Activated naive CD4-positive, alpha-beta T cell treated with anti-CD3 and anti-CD28 coated beads for 36 hours (primary cell): ENCODE measurements at places on chromosomes 2 and 18. TPM values are rescaled to one million over a fixed set of nuclear protein-coding genes. Genes with fewer than 3 reads are reported as not detected.

DNA sequence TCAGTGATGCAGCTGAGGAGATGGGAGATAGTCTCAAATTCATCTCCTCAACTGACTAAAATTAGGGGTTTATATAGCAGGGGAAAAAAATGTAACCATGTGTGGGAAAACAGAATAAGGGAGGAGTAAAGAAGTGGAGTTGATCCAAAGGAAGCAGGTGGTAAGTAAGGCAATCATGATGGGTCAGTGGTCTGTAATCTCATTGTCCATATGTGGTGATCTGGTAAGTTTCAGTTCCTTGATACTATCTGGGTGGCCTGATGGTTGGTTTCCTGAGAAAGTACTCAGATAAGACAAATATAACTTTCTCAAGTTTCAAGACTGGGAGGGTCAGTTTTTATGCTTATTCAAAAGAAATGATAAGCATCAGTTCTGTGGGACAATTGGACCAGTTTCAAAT lies 312.3 kb upstream of the KCNJ3 start:
- no peaks in the 10 kb centered on the region for H3K36me3 ChIP-seq
- H3K4me1 ChIP-seq = no peaks in the 10 kb centered on the region
- H3K4me3 ChIP-seq = no peak overlapping the region
- H3K27me3 ChIP-seq = no peaks in the 10 kb centered on the region
- DNase-seq = no peak

GRCh38 chr2:201460532-201460931 lies 9.0 kb downstream of the STRADB start:
- no peaks in the 10 kb centered on the region for H3K4me1 ChIP-seq
- H3K27me3 ChIP-seq = no peaks in the 10 kb centered on the region
- no peak overlapping the region for H3K4me3 ChIP-seq
- no peak overlapping the region for H3K27ac ChIP-seq
- DNase-seq = no peak

Gene ABCB11
- total RNA-seq = not detected

DNA sequence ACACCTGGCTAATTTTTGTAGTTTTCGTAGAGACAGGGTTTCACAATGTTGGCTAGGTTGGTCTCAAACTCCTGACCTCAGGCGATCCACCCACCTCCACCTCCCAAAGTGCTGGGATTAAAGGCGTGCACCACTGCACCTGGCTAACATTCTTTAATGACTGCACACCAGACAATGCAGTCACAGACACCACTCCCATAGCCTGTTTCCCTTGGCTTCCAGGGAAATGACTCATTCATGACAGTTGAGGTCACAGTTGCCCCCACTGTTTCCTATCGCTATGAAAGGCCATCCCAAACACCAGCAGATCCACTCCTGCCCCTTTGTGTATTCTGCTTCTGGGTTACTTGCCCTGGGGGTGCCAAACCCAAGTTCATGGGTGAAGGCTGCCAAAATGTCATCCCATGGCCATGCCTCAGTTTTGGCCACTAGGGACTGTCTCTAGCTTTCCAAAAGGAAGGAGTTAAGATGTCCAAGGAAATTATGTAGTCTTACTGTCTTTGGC lies 8.7 kb downstream of the CHMP1B start:
- peaks cover 12% of the 10 kb centered on the region for H3K4me1 ChIP-seq
- no peak for DNase-seq
- no peaks in the 10 kb centered on the region for H3K36me3 ChIP-seq
- H3K27me3 ChIP-seq = no peaks in the 10 kb centered on the region

DNA sequence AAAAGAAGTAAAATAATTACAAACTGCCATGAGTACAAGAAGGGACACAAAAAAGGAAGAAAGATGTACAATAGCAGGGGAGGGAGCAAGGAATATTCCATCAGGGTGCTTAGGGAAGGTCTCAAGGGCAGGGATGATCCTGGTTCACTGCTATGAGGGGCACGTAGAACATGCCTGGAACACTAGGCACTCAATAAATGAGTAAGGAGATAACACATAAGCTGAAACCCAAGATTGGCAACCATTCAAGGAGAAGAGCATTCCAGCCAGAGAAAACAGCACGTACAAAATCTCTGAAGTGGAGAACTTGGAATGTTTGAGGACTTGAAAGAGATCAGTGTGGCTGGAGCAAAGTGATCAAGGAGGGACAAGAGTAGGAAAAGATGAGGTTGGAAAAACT lies 103.2 kb downstream of the FAM161A start:
- DNase-seq = no peak
- H3K4me3 ChIP-seq = no peak overlapping the region
- no peaks in the 10 kb centered on the region for H3K27me3 ChIP-seq
- H3K36me3 ChIP-seq = no peaks in the 10 kb centered on the region
- H3K4me1 ChIP-seq = no peaks in the 10 kb centered on the region

Gene ZNF804A
- total RNA-seq = not detected

DNA sequence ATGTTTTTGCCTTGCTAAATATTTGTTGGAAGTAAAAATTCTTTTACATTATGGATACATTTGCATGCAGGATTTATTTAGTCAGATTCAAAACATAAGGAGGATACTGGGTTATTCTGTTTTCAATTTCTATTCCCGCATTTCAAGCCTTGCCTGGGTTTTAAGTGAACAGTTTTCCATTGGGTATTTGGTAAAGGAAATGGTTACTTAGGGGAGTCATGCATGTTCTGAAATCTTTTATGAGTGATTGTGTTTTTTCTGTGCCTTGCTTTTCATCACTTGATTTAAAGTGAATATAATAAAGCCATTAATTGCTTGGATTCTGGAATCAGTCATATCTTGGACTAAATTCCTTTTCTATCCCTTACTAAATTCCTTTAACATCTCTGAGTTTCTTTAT lies 12.0 kb upstream of the SP9 start:
- H3K4me3 ChIP-seq = no peak overlapping the region
- peaks cover 49% of the 10 kb centered on the region for H3K27me3 ChIP-seq
- H3K4me1 ChIP-seq = peaks cover 15% of the 10 kb centered on the region

Gene SOCS6
- total RNA-seq = 0.42 TPM

DNA sequence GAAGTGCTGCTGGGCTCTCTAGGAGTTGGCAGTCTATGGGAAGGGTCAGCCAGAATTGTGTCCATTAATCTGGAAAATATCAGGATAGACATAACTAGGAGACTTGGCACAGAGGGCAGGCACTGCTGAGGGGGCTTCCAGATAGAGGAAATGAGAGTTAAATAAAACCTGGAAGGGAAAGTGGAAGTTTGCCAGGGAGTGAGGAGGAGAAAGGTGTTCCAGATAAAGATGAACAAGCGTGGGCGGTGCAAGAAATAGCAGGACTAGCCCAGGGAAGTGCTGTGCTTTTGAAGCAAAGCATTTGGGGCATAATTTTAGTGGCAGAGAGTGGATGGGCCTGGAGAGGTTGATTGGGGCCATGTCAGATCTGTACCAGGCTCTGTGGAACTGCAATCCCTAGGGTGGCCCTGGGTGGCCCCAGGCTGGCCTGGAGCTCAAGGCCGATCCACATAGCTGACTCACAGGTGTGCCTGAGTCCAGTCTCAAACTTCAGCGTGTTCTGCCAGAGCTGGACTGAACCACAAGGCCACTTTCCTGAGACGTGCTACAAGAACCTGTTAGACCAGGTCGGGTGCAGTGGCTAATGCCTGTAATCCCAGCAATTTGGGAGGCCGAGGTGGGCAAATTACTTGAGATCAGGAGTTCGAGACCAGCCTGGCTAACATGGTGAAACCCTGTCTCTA lies 26.9 kb downstream of the GALM start:
- no peak overlapping the region for H3K4me3 ChIP-seq
- H3K27ac ChIP-seq = peak overlapping the region; percentile 16
- H3K36me3 ChIP-seq = peaks cover 45% of the 10 kb centered on the region
- H3K27me3 ChIP-seq = no peaks in the 10 kb centered on the region
- no peak for DNase-seq

Gene ITPRIPL1
- total RNA-seq = 13.3 TPM

GRCh38 chr2:127707890-127708648 lies 6.8 kb downstream of the SFT2D3 start:
- H3K27me3 ChIP-seq = no peaks in the 10 kb centered on the region
- no peak for DNase-seq
- no peak overlapping the region for H3K4me3 ChIP-seq
- H3K4me1 ChIP-seq = peaks cover 22% of the 10 kb centered on the region

DNA sequence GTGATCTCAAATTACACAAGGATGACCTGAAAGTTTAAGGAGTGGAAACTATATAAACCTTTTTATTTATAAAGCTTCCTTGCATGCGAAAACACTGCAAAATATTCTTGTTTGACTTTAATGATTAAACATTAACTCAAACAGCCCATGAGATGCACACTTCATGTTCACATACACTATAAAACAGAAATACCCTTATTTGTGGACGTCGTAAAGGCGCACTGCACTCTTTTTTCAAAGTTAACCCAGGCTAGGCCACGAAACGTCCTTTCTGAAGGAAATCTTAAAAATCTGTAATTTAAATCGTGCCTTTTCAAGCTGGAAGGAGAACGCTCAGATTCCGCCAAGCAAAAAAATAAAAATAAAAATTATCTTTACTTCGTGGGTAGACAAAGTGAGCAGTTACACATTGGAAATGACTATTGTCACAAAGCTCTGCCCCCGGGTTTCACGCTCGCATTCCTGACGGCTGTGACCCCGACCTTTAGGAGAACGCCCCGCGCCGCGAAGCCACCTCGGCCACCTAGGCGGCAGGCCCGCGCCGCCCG lies 728 bp downstream of the FAM168B start:
- peaks cover 11% of the 10 kb centered on the region for H3K36me3 ChIP-seq
- DNase-seq = peak; percentile 37
- H3K27ac ChIP-seq = peak overlapping the region; percentile 78
- H3K4me1 ChIP-seq = peaks cover 26% of the 10 kb centered on the region
- no peaks in the 10 kb centered on the region for H3K27me3 ChIP-seq

GRCh38 chr2:36516136-36516870 lies 81.7 kb downstream of the FEZ2 start:
- no peaks in the 10 kb centered on the region for H3K4me1 ChIP-seq
- no peak overlapping the region for H3K27ac ChIP-seq
- no peak overlapping the region for H3K4me3 ChIP-seq
- peaks cover 5% of the 10 kb centered on the region for H3K36me3 ChIP-seq
- no peaks in the 10 kb centered on the region for H3K27me3 ChIP-seq

DNA sequence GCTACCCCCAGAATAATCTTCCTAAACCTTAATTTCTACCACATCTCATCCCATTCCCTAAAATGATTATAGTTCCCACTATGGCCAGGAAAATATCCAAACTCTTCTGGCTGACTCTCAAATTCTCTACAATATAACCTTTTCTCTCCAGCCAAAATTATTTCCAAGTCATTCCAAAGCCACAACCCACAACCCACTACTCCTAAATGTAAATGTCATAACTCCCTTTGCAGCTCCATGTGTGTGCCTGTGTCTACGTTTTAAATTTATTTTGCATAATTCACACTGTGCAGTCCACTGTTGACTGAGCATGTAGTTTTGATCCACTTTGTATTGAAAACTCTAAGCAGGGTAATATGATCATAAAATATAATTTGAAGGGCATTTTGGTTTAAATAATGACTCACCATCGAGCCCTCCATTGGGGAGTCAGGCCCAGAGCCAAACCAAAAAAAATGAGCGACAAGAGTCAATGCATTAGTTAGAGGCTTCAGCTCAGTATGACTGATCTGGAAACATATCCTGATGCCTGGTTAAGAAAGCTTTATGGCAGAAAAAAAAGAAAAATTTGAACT lies 171.0 kb downstream of the AFF3 start:
- H3K27ac ChIP-seq = no peak overlapping the region
- no peak for DNase-seq
- H3K36me3 ChIP-seq = no peaks in the 10 kb centered on the region
- H3K4me3 ChIP-seq = no peak overlapping the region

DNA sequence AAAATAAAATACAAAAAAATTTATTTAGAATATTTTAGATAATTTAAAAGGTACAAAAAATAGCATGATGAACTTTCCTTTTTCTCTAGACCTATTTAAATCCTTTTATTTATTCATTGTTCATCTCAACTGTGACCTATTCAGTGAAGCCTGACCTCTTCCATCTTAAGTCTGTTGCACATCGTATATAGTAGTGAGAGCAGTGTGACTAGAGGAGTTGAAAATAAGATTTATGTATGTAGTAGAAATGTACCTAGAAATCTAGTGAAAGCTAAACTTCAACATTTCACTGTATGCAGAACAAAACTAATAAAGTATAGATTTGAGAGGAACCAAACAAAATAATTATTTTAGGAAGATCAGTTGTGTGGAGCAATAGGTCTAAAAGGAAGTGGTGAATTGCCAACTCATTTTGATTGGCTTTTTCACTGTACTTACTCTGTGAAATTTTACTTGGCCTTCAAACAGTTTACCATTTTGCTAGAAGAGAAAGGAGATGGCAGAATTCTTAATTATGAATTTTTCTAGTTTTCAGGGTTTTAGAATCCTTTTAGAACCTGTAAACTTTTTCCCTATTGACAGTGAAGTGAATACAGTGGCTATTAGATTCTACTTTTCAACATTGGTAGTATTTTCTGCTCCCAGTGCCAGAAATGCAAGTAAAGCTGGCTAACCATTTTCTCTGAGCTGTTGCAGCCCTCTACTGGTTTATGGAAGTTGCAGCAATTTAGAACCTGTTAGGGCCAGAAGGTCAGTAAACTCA lies 11.0 kb downstream of the ANKRD12 start:
- H3K27me3 ChIP-seq = no peaks in the 10 kb centered on the region
- H3K4me1 ChIP-seq = peaks cover 73% of the 10 kb centered on the region
- no peak overlapping the region for H3K4me3 ChIP-seq

Gene EPHA4
- 1.3 TPM for total RNA-seq

GRCh38 chr2:223915071-223915470 lies 30.1 kb downstream of the WDFY1 start:
- DNase-seq = no peak
- H3K27me3 ChIP-seq = no peaks in the 10 kb centered on the region
- peaks cover 26% of the 10 kb centered on the region for H3K36me3 ChIP-seq
- no peak overlapping the region for H3K4me3 ChIP-seq
- peaks cover 2% of the 10 kb centered on the region for H3K4me1 ChIP-seq

Gene PLB1
- 1.6 TPM for total RNA-seq

Gene RFX8
- 0.64 TPM for total RNA-seq

- H3K27me3 ChIP-seq = no peaks in the 10 kb centered on the region
- no peak overlapping the region for H3K4me3 ChIP-seq
- no peak overlapping the region for H3K27ac ChIP-seq
- peaks cover 9% of the 10 kb centered on the region for H3K4me1 ChIP-seq
- no peak for DNase-seq
- H3K36me3 ChIP-seq = peaks cover 7% of the 10 kb centered on the region
These were observed 135.2 kb upstream of the ACVR2A start for GRCh38 chr2:147709655-147710054.

GRCh38 chr2:42984081-42984480 lies 191.7 kb upstream of the HAAO start:
- no peaks in the 10 kb centered on the region for H3K36me3 ChIP-seq
- DNase-seq = no peak
- H3K27me3 ChIP-seq = no peaks in the 10 kb centered on the region
- no peak overlapping the region for H3K27ac ChIP-seq
- no peak overlapping the region for H3K4me3 ChIP-seq
- H3K4me1 ChIP-seq = no peaks in the 10 kb centered on the region

DNA sequence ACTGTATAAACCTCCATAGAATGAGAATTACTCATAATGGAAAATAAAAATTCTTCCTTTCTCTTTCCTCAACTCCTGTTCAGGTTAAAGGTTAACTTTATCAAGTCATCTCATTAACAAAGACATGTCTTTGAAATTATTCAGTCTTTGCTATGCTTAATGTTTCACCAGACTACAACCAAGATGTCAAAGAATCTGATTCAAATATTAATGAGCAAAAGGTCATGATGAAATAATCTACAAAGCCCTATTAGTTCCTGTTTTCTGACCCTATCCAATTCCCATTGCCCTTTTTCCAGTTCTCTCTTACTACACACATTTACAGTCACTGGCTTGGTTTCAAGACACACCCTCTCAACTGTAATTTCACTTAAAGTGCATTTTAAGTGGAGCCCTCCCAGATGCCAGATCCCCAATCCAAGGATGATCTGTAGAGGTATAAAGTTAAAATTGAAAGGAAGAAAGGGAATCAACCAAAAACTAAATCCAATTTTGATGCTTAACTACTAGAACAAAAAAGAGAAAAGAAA lies 246.9 kb upstream of the CYP26B1 start:
- no peak for DNase-seq
- no peaks in the 10 kb centered on the region for H3K27me3 ChIP-seq
- no peaks in the 10 kb centered on the region for H3K4me1 ChIP-seq
- no peak overlapping the region for H3K4me3 ChIP-seq
